Neural crest cell (in vitro differentiated cells): ENCODE measurements at places on chromosomes 5 and 9. TPM values are rescaled to one million over a fixed set of nuclear protein-coding genes. Genes with fewer than 3 reads are reported as not detected.

The SV2C gene
- 0.33 and 0.66 TPM in 2 replicates for total RNA-seq

The KCNIP1 gene
- 0.57 and 0.96 TPM in 2 replicates for total RNA-seq

The AGPAT2 gene
- 18.4 and 19.0 TPM in 2 replicates for total RNA-seq

The WNT8A gene
- total RNA-seq: not detected in 2 replicates

The PRKACG gene
- total RNA-seq: not detected in 2 replicates

The ZNF483 gene
- 26.0 and 28.7 TPM in 2 replicates for total RNA-seq

The PCDHA9 gene
- total RNA-seq: 1.4 TPM in 2 replicates

The FCN1 gene
- not detected in 2 replicates for total RNA-seq

The IFNE gene
- total RNA-seq: 0.16 TPM in 1 of 2 replicates, not detected in the other

The PRDM9 gene
- total RNA-seq: not detected in 2 replicates

DNA sequence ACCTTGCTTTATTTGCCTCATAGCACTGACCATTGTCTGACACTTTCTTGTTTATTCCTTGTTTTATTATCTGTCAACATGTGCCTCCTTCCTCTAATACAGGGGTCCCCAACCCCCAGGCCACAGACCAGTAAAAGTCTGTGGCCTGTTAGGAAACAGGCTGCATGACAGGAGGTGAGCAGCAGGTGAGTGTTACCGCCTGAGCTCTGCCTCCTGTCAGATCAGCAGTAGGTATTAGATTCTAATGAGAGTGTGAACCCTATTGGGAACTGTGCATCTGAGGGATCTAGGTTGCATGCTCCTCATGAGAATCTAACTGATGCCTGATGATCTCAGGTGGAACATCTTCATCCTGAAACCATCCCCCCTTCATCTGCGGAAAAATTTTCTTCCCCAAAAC lies 228.0 kb downstream of the HINT1 start:
- H3K36me3 ChIP-seq: no peaks in the 10 kb centered on the region
- H3K4me1 ChIP-seq: peaks cover 7% of the 10 kb centered on the region
- no peaks in the 10 kb centered on the region for H3K27me3 ChIP-seq
- H3K27ac ChIP-seq: no peak overlapping the region
- no peak for DNase-seq

DNA sequence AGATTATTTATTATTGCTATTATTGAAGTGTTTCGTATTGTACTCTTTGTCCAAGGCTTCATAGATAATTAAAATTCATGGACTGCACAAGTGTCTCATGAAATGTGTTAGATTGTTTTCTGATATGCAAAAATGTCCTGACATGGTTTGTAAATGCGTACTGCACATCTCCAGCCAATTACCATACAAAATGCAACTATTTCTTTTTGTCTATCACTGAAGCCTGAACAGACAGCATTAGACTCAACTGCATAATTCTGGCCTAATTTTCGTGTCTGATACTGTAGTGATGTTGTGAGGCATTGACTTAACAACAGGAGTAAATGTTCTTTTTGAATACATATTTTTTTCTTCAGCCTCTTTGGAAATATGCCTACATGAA lies 498.2 kb upstream of the CD180 start:
- H3K27me3 ChIP-seq: no peaks in the 10 kb centered on the region
- H3K4me3 ChIP-seq: no peak overlapping the region
- no peak overlapping the region for H3K27ac ChIP-seq
- no peak for DNase-seq
- no peaks in the 10 kb centered on the region for H3K4me1 ChIP-seq

DNA sequence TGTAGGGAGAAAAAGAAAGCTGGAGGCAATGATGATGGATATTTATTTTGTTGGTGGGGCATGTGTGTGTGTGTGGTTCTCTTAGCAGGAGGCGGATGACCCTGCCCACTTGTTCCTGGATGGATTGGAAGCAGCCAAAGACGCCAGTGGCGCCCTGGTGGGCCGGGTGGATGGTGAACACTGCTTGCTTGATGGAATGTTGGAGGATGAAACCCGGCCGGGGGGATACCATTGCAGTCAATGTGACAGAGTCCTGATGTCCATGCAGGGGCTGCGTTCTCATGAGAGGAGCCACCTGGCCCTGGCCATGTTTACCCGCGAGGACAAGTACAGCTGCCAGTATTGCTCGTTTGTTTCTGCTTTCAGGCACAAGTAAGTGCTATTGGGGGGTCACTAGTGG lies 69.2 kb downstream of the ZNF462 start:
- H3K27me3 ChIP-seq: no peaks in the 10 kb centered on the region
- no peak overlapping the region for H3K4me3 ChIP-seq

- H3K27ac ChIP-seq: no peak overlapping the region
- H3K36me3 ChIP-seq: no peaks in the 10 kb centered on the region
- H3K4me3 ChIP-seq: no peak overlapping the region
These were observed 104.7 kb upstream of the ELL2 start for GRCh38 chr5:96066386-96066719.

DNA sequence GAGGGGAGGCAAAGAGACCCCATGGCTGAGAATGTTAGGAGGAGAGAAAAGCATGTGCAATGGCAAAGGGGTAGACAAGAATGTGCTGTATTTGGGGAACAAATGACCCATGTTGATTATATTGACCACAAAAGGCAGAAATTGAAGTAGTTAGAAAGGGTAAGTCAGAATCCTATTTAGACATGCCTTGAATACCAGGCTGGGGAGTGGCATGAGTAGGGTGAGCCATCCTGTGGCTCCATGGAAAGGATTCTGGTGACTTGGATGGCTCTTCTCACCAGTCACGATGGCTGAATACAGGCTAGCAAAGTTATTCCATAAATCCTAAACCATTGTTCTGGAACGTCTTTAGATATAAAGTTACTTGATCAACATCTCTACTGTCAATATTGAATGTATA lies 73.4 kb upstream of the MEF2C start:
- H3K4me3 ChIP-seq: no peak overlapping the region
- H3K36me3 ChIP-seq: no peaks in the 10 kb centered on the region
- H3K4me1 ChIP-seq: no peaks in the 10 kb centered on the region
- no peaks in the 10 kb centered on the region for H3K27me3 ChIP-seq
- DNase-seq: no peak

DNA sequence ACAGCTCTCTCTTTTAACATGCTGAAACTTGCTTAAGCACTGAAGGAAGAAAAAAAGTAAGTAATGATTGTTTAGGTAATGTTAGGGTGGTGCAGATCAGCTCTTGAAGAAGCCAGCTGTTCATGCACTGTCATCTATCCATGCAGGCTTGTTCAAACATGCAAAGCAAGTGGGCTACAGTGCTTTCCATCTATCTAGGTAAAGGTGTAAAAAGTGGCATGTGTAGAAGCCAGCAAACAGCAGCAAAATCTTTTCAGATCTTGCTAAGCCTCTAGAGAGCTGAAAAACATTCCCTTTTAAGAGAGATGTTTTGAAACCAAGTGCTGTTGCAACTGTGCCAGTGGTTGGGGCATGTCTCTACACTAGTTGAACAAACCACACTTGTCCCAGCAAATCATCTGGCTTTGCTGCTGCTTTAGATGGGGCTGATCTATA lies 214.4 kb downstream of the EFNA5 start:
- H3K27ac ChIP-seq: no peak overlapping the region
- peaks cover 5% of the 10 kb centered on the region for H3K36me3 ChIP-seq
- H3K4me1 ChIP-seq: peaks cover 42% of the 10 kb centered on the region

DNA sequence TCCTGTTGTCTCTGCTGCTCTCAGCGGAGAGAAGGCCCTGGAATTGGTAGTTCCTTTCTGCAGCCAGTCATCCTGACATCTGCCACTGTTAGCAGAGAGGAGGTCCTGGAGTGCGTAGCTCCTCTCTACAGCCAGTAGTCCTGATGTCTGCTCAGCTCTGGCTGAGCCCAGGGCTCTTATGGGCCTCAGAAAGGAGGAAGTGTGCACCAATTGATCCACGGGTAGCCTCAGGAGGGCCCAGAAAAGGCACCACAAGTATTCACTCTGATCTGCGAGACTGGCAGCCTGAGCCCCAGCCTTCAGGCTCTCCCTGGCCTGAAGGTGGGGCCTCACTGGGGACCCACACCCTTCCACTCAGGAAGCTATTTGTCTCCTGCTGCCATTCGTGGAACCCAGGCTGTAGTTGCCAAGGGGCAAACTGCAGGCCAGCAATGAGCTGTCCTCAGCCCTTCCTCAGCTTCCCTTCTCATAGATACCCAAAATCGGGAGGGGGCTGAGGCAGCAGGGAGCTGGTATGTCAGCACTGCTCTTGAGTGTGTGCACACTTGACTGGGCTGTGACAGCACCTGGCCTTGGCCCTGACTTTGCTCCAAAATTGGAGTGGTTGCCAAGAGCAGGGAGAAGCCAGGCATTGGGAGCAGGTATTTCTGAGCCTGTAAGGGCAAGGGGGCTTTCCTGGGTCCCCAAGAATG lies 1049.5 kb upstream of the ACO1 start:
- no peak overlapping the region for H3K27ac ChIP-seq
- no peaks in the 10 kb centered on the region for H3K27me3 ChIP-seq
- no peaks in the 10 kb centered on the region for H3K36me3 ChIP-seq
- DNase-seq: no peak
- H3K4me3 ChIP-seq: no peak overlapping the region

DNA sequence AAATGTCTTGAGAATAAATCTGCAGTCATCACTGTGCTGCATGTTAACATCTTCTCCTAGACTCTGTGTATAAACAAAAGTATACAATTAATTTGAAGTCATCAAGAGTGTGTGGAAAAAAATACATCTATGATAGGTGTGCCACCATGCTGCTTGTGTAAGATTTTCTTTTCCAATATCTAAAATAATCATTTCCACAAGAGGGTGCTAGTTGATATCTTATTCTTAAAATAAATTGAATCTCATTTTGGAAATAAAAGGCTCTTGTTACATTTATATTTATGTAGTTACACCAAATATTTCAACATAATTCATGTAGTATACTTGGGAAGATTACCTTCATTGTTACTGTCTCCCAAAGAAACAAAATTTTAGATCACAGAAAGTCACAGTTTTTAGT lies 14.1 kb upstream of the MOCS2 start:
- no peak for DNase-seq
- no peak overlapping the region for H3K27ac ChIP-seq
- no peaks in the 10 kb centered on the region for H3K27me3 ChIP-seq
- no peaks in the 10 kb centered on the region for H3K36me3 ChIP-seq
- no peak overlapping the region for H3K4me3 ChIP-seq
- H3K4me1 ChIP-seq: no peaks in the 10 kb centered on the region

DNA sequence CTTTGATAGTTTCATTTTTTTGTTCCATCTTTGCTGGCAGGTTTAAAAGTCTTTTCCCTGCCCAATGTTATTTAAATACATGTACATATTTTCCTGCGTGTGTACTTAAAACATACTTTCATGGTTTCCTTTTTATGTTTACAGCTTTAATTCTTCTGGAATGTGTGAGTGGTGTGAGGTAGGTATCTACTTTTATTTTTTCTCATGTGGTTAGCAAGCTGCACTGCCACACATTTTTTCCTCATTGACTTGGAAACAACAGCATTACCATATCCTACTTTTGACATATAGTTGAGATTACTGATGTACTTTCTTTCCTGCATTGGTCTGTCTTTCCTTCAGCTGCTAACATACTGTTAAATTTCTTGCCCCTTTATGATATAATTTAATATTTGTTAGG lies 51.4 kb upstream of the COL15A1 start:
- no peak overlapping the region for H3K27ac ChIP-seq
- no peaks in the 10 kb centered on the region for H3K36me3 ChIP-seq
- DNase-seq: no peak

GRCh38 chr5:139210585-139210984 lies 12.4 kb upstream of the SIL1 start:
- no peak for DNase-seq
- no peaks in the 10 kb centered on the region for H3K27me3 ChIP-seq
- no peak overlapping the region for H3K27ac ChIP-seq
- peaks cover 9% of the 10 kb centered on the region for H3K4me1 ChIP-seq
- H3K36me3 ChIP-seq: no peaks in the 10 kb centered on the region
- H3K4me3 ChIP-seq: no peak overlapping the region

- no peak overlapping the region for H3K27ac ChIP-seq
- peaks cover 98% of the 10 kb centered on the region for H3K27me3 ChIP-seq
- H3K4me1 ChIP-seq: peaks cover 7% of the 10 kb centered on the region
- no peaks in the 10 kb centered on the region for H3K36me3 ChIP-seq
- H3K4me3 ChIP-seq: peak overlapping the region; percentile 54
These were observed 15.8 kb downstream of the ISL1 start for GRCh38 chr5:51398875-51399642.

- no peak for DNase-seq
- H3K4me1 ChIP-seq: no peaks in the 10 kb centered on the region
- no peaks in the 10 kb centered on the region for H3K27me3 ChIP-seq
- no peaks in the 10 kb centered on the region for H3K36me3 ChIP-seq
- H3K4me3 ChIP-seq: no peak overlapping the region
- no peak overlapping the region for H3K27ac ChIP-seq
These were observed 4.7 kb downstream of the C5orf46 start for GRCh38 chr5:147901599-147902039.

- no peaks in the 10 kb centered on the region for H3K27me3 ChIP-seq
- DNase-seq: peak; percentile 17
- peak overlapping the region; percentile 58 for H3K4me3 ChIP-seq
- H3K4me1 ChIP-seq: peaks cover 54% of the 10 kb centered on the region
- H3K36me3 ChIP-seq: peaks cover 12% of the 10 kb centered on the region
These were observed 31.0 kb upstream of the PRRC1 start for GRCh38 chr5:127486471-127486870.

- H3K4me3 ChIP-seq: peak overlapping the region; percentile 84
- peaks cover 5% of the 10 kb centered on the region for H3K4me1 ChIP-seq
- peak overlapping the region; percentile 95 for H3K27ac ChIP-seq
- no peaks in the 10 kb centered on the region for H3K27me3 ChIP-seq
These were observed 23.0 kb upstream of the SLC6A3 start for GRCh38 chr5:1468247-1468612.

- peaks cover 12% of the 10 kb centered on the region for H3K4me1 ChIP-seq
- H3K27me3 ChIP-seq: peaks cover 29% of the 10 kb centered on the region
- DNase-seq: no peak
- no peaks in the 10 kb centered on the region for H3K36me3 ChIP-seq
These were observed 51.7 kb upstream of the FCN1 start for GRCh38 chr9:134969156-134970045.

DNA sequence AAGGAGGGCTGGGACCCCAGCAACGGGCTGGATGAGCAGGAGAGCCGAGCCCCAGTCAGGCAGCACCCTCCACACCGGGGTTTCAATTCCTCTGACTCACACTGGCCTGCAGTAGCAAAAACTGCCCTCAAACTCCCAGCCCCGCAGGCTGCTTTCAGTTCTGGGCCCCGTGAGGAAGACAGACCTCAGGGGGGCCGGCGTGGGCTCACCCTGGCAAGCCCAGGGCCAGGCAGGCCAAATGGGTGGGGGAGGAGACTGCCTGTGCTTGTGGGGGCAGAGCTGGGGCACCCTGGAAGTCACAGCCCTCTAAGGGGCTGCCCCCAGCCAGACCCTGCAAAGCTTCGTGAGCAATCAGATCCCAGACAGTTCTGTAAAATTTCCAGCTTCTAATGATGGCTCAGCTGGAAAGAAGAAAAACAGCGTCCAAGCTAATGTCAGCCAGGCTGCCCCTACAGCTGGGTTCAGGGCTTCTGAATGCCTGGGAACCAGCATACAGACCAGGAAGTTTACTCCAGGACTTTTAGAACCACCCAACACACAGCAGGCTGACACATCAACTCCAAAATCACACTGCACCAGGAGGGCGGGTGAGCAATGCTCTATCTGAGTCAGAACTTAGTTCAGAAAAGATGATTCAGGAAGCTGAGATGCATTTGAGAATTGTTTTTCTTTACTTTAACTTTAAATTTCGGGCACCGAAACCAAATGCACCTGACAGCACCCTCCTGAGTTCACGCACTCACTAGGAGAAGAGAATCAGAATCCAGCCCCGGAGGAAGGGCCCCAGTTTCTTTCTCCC lies 34.7 kb downstream of the LPCAT1 start:
- H3K36me3 ChIP-seq: peaks cover 9% of the 10 kb centered on the region
- no peaks in the 10 kb centered on the region for H3K4me1 ChIP-seq
- H3K27ac ChIP-seq: no peak overlapping the region
- no peak overlapping the region for H3K4me3 ChIP-seq
- H3K27me3 ChIP-seq: no peaks in the 10 kb centered on the region

- no peak overlapping the region for H3K4me3 ChIP-seq
- H3K36me3 ChIP-seq: peaks cover 22% of the 10 kb centered on the region
- H3K27me3 ChIP-seq: no peaks in the 10 kb centered on the region
- no peak for DNase-seq
- H3K4me1 ChIP-seq: no peaks in the 10 kb centered on the region
These were observed 231.7 kb downstream of the CTNND2 start for GRCh38 chr5:11672385-11673085.
